Kidney (tissue), 22 donors: ENCODE measurements at places on chromosomes 2 and 18. TPM values are rescaled to one million over a fixed set of nuclear protein-coding genes. Genes with fewer than 3 reads are reported as not detected.

The CXCR1 gene
- total RNA-seq, result 0.09 TPM

The GLI2 gene
- 3.7 TPM for total RNA-seq

The FOXI3 gene
- total RNA-seq, result not detected

The C1QL2 gene
- total RNA-seq, result not detected

The CXCR4 gene
- 51.9 TPM for total RNA-seq

The ST8SIA3 gene
- not detected for total RNA-seq

The PFN4 gene
- 0.79 TPM for total RNA-seq
